ENCODE measurements at places on chromosomes 12 and 14. TPM values are rescaled to one million over a fixed set of nuclear protein-coding genes. Genes with fewer than 3 reads are reported as not detected.

Gene GPR68
- 4.0 TPM for total RNA-seq

GRCh38 chr12:130831876-130832405, 7.1 kb downstream of the STX2 start:
- no peak for DNase-seq

Gene CHMP4A
- 34.4 TPM for total RNA-seq

GRCh38 chr14:40870252-40870651, 736.4 kb upstream of the LRFN5 start:
- DNase-seq, result no peak

GRCh38 chr14:94361682-94362081, 26.7 kb downstream of the SERPINA1 start:
- peak; percentile 5 for DNase-seq

- DNase-seq, result peak; percentile 15
These were observed 155.7 kb downstream of the DPF3 start for GRCh38 chr14:72738161-72738611.

DNA sequence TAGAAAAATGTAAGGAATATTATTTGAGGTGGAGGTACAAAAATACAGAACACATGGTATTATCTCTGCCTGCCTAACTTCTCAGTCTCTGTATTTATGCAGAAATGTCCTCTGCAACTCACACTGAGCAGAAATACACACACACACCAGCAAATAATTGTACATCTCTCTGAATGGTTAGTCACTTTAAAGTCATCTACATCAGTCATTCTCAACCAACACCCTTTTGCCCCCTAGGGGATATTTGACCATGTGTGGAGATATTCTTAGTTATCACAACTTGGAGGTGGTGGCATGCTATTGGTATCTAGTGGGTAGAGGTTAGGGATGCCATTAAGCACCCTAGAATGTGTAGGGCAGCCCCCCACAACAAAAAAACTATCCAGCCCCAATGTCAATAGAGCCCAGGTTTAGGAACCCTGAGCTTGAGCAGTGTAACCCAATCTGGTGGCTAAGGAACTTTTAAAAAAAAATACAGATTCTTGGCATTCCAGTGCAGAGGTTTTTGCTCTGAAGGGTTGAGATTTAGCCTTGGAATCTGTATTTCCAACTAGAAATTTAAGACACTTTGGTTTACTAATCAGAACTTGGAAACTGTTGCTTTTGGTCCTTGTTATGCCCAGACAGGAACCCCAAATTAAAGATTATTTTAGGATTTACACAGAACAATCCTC, 183.8 kb downstream of the TBX5 start:
- no peak for DNase-seq

Gene KERA
- total RNA-seq, result not detected

DNA sequence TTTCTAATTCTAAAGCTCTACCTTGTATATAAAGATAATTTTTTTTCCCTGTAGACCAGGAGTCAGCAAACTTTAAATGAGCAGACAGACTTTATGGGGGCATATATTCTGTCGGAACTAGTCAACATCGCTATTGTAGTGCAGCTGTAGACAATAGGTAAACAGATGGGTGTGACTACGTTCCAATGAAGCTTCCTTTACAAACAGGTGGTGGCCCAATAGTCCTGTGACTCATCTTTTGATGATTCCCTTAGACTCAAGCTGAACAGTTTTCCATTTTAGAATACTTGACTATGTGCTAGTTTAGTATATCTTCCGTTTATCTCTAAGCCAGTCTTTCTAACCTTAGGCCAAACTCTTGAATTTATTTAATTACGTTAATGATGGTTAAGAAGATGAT, 16.3 kb downstream of the MUCL1 start:
- DNase-seq, result no peak

Gene ALG10
- total RNA-seq, result 0.58 TPM

GRCh38 chr12:53828598-53828997, 76.8 kb upstream of the CISTR start:
- no peak for DNase-seq

Gene SERPINA9
- total RNA-seq, result not detected

Gene GPX2
- total RNA-seq, result 48.4 TPM

GRCh38 chr14:75428230-75429104, 645 bp downstream of the JDP2 start:
- peak; percentile 67 for DNase-seq

GRCh38 chr12:69052613-69053408, 119.8 kb upstream of the CPM start:
- DNase-seq, result no peak

Measured in stomach (tissue), 19 donors.